ENCODE measurements at places on chromosomes 7 and 10. TPM values are rescaled to one million over a fixed set of nuclear protein-coding genes. Genes with fewer than 3 reads are reported as not detected.

- DNase-seq, result no peak
These were observed 101.7 kb downstream of the LMBR1 start for GRCh38 chr7:156791241-156791640.

- no peak for DNase-seq
These were observed 310.4 kb downstream of the HGF start for GRCh38 chr7:81459485-81459884.

CFAP70 gene
- total RNA-seq, result 2.5 TPM

NYAP1 gene
- total RNA-seq, result 1.2 TPM

Measured in mesenteric fat pad (tissue), 1 donor.